ENCODE measurements at places on chromosomes 1 and 21.

- no peak for DNase-seq
Measured at GRCh38 chr1:223102797-223103533, 40.1 kb downstream of the TLR5 start.

DNA sequence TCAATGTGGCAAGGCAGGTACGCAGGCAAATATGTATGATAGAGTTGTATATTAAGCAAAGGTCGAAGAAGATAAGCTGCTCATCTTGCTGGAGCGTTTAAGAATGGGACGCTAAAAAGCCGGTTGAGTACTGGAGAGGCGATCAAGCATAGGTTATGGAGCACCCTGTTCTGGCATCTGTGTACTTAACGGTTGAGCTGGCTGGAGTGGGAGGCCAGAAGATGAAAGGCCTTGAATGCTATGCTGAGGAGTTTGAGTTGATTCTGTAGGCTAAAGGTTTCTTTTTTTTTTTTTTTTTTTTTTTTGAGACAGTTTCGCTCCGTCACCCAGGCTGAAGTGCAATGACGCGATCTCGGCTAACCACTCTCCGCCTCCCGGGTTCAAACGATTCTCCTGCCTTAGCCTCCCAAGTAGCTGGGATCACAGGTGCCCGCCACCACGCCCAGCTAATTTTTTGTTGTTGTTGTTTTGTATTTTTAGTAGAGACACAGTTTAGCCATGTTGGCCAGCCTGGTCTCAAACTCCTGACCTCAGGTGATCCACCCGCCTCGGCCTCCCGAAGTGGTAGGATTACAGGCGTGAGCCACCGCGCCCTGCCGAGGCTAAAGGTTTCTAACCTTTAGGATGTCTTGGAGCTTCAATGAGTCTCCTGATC lies 850 bp upstream of the KHDC4 start:
- no peak for DNase-seq

DNA sequence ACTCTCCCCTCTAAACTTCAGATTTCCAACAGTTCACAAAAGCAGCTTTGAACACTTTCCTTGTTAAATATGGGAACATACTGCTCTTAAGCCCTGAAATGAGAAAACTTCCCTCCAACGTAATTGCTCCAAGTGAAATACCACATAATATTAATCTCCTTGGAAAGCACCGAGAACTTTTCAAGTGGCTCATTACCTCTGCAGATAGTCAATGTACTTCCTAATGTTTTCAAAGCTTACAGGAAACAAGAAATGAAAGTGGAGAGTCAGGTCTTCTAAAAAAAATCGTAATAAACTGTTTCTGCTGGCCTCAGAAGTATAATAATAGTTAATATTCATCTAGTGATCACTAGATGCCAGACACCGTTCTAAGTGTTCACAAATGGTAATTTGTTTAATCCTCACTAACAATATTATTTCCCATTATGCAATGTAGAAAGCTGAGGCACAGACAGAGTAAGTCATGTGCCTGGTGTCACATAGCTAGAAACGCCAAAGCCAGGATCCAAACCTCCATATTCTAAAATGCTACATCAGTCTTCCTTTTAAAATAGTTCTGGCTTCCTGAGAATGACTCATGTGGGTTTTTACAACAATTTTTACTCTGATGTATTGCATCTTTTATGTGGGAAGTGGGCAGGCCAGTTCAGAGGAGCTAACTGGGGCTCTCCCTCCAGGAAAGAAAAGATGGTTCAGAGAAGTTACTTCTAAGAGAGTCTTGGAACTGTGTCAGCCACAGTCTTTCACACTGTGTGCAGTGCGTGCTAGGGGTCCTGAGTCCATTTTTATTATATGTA lies 177.2 kb downstream of the PLPPR4 start:
- no peak for DNase-seq

DNA sequence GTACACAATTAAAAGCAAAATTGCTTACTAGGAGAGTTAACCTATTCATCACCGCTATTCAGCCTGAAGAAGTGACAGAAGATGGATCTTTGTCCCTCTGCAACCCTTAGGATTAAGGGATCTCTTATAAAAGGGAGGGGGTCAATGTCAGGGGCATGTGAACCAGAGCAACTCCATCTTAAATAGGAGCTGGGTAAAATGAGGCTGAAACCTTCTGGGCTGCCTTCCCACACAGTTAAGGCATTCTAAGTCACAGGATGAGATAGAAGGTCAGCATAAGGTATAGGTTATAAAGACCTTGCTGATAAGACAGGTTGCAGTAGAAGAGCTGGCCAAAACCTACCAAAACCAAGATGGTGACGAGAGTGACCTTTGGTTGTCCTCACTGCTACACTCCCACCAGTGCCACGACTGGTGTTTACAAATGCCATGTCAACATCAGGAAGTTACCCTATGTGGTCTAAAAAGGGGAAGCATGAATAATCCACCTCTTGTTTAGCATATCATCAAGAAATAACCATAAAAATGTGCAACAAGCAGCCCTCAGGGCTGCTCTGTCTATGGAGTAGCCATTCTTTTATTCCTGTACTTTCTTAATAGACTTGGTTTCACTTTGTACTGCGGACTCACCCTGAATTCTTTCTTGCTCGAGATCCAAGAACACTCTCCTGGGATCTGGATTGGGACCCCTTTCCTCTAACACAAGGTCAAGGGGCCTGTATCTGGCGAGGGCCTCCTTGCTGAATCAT lies 35.3 kb upstream of the NEK2 start:
- DNase-seq = no peak

DNA sequence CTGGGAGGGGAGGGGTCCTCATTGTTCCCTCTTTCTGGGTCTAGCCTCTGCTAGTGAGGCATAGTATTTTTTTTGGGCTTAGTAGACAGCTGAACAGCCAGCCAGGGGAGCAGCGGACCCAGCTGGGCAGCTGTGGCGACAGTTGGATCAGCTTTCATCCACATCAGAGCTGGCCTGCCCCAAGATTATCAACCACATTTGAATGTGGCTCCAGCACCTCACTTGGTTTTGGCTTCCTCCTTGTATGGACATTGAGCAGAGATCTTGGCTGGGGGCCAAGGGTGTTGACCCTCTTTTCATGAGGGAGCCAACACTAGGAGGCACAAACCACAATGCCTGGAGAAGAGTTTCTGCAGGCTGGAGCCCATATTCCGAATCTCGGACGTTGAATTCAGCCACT lies 25.0 kb downstream of the WNT4 start:
- DNase-seq = no peak

DNA sequence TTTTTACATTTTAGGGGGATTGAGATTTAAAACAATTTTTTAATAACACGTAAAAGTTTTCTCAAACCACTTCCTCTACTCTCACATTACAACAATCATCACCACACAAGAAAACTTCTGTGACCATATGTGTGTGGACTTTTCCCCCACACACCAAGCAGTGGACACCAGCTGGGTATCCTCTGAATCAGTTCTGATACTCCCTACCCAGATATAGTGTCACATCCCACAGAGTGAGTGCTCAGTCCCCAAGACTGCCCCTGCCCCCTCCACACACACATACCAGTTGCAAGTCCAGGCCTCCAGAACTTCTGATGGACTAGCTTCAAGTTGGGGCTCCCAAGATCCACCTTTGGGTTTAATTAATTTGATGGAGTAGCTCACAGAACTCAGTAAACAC lies 53.3 kb upstream of the QSOX1 start:
- DNase-seq = no peak

- DNase-seq = no peak
Measured at GRCh38 chr1:9441451-9442133, 97.7 kb upstream of the SLC25A33 start.

DNA sequence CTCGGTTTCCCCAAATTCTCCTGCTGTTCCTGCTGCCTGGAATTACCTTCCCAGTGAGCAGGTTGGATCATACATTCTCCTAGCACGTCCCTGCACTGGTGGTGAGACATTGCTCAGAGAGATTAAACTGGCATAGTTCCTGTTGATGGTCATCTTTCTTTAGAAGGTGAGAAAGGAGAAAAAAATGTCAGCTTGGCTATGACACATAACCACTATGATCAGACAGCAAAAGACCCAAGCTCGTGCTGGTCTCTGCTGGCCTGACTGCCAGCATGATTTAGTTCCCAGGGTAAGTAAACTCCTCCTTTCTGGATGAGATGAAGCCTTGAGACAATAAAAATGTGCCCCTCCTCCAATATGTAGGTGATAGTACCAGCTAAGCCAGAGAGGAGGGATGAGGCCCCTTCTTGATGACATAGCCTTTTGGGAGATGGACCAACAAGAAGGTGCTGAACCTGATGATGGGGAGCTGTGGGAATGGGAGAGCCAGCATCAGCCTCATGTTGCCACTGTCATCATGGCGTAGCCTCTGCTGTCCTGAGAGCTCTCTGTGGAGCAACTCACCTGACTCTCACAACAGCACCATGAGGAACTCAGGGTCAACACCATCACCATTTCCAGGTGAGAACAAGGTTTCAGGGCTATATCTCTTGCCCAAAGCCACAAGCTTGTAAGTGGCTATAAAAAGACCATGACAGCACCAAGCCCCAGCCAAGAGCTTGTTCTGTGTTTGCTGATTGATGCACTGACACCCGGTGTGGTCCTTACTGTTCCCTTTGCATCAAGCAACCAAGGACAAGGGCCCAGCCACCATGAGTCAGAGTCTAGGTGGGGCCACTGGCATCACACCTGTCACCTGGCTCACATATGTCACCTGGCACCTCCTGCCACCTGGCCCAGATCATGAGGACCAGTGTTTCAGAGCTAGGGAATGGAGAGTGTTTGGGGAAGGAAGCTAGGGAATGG lies 200.0 kb downstream of the MATN1 start:
- peak; percentile 73 for DNase-seq

DNA sequence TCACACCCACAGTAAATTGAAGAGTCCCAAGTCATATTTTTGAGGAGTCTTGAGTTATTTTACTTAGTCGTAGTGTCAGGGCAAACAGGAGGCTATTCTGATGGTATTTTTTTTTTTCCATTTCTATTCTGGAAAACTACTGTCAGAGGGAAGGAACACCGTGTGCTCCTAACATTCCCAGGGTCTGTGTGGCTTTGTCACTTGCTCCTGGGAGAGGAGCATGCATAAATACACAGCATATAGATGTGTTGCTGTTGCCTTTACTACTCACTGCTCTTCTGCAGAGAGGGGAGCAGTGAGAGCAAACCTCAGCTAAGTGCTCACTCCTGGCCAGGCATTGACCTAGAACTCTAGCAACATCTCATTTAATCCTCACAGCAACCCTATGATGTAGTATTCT lies 45.8 kb downstream of the COLGALT2 start:
- DNase-seq = no peak

- no peak for DNase-seq
Measured at GRCh38 chr1:64184003-64184440, 19.4 kb upstream of the UBE2U start.

DNA sequence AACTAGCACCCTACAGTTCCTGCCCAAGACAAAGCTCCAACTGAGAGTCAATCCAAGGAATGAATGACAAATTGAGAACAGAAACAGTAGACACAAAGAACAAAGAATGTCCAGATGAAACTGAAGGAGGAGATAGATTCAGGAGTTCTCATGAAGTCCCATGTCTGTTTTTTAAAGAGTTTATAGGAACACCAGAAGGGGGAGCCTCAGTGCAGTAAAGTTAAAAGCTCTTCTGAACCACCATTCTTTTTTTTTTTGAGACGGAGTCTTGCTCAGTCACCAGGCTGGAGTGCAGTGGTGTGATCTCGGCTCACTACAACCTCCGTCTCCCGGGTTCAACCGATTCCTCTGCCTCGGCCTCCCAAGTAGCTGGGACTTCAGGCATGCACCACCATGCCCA lies 323.6 kb downstream of the MRPL39 start:
- DNase-seq = no peak

GRCh38 chr1:16984717-16985116 lies 4.3 kb upstream of the MFAP2 start:
- peak; percentile 83 for DNase-seq

DNA sequence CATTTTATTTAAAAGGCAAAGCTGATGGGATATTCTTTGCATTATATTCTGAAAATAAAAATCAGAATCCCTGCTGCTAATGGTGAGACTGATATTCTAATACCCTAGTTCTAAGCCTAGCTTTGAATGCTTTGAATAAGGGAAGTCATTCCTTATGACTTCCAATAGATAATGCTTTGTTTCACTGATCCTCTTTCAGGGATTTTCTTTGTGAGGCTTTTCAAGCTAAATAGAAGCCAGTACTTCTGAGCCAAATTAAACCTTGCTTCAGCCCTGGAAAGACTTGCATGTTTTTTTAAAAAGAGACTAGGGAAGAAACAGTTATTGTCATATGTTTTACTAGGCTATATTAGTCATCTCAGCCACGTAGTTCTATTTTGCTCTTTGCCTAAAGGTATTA lies 68.5 kb upstream of the CACYBP start:
- no peak for DNase-seq

DNA sequence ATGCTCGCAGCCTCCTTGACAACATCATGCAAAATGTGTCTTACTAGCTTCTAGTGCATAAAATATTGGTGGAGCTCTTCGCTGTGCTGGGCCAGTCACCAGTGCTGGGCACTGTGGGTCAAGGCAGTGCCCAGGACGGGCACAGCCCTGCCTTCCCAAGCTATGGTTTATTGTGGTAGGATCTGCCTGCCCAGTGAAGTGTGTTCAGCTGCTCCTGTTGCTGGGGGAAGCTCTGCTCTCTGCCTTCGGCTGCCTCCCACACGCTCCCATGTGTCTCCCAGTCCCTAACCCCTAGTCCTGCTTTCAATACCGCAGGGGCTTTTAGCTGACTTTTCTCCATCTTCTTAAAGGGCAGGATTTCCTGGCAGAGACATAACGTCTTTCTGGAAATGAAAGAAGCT lies 15.7 kb downstream of the EPHX1 start:
- no peak for DNase-seq

GRCh38 chr1:43981135-43981491 lies 2.1 kb downstream of the B4GALT2 start:
- DNase-seq = no peak

DNA sequence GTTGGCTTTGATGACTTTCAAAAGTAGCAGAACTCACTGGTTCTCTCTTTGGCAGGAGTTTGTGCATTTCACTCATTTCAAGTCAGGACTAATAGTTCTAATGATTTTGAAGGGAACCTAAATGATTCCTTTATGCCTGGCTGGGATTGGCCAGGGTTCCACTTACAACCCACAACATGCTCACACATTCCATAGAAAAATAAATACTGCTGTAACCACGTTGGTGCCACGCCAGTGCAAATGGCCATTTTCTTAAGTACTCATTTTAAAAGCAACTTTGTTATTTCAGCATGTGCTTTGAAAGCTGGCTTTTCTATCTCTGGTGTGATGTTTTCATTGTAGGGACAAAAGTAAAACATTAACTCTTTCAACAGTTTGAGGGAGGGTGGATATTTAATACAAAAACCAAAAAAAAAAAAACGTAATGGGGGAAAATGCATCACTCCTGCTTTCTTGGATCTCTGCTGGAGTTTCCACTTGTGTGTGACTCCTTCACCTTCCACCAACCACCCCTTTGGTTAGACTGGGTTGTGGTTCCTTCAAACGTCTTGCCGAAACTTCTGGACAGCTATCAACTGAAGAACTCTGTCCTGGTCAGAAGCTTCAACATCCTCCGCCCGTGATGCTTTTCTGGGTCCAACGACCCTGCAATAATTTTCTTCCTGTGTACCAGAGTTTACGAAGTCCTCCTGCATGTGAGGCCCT lies 300.4 kb upstream of the RUNX1 start:
- no peak for DNase-seq
